ENCODE measurements at places on chromosomes 12 and 14.

DNA sequence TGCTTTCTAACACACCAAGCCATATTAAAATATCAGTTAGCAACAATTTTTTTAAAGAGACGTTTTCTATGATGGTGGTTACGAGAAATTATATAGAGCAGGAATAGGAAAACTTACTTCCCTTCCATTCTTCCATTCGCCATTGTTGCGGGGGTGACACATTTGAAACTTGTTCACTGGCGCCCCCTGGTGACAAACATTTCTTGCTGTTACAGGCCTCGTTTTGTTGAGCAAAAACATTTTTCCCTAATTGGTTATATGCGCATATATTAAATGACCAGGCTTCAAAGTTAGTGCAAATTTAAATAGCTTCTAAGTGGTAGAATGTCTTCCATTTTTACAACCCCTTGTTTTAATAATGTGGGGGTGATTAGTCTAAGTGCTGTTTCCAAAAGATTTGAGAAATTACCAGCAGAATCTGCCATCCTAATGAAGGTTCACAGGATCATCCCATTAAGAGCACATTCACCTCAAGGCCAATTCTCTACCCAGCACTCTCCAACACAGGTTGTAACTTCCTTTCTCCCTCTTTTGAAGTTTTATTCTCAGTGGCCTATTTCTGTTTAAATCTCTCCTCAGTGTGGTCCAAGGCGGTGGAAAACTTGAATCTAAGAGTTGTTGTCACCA is 1124.7 kb downstream of the FLRT2 start:
- DNase-seq: peak; percentile 19

DNA sequence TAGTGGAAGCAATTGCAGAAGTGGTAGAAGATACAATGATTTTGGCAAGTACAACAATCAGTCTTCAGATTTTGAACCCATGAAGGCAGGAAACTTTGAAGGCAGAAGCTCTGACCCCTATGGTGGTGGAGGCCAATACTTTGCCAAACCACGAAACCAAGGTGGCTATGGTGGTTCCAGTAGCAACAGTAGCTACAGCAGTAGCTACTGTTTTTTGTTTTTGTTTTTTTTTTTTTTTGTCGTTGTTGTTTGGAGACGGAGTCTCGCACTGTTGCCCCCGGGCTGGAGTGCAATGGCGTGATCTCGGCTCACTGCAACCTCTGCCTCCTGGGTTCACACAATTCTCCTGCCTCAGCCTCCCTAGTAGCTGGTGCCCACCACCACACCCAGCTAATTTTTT is 47.4 kb downstream of the IFNG-AS1 start:
- no peak for DNase-seq

DNA sequence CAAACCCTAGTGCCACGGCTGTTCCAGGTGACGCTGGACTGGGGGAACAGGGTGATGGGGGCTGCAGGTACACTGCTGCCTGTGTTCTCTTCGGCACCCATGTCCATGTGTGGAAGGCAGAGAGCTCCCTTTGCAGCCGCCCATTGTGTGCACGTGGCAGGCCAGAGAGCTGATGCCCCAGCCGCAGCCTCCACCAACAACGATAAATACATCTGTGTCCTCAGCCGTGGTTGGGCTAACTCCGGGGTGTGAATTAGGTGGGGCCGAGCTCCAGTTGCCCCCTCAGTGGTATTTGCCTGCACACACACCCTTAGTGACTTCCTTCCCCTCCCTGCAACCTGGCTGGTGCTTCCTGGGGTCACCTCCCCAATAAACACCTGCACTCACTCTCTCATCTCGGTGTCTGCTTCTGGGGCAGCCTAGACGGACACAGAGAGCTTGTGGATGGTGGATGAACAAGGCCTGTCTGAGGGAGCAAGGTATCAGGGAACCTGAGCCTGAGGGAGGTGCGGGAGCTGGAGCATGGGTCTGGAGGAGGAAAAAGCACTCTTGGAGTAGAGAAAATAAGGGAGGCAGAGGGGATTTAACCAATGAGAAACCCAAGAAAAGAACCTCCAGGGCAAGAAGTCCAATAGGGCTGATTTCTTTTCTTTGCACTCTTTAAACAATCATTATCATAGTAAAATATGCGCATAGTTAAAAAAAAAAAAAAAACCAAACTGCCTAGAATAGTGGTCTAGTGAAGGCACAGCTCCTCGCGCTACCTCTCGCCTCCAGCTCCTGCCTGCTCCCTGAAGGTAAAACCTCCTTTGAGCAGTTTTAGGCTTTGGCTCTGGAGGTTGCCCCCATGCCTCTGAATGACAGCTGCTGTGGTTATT is 112.6 kb downstream of the ZNF664 start:
- DNase-seq: no peak

DNA sequence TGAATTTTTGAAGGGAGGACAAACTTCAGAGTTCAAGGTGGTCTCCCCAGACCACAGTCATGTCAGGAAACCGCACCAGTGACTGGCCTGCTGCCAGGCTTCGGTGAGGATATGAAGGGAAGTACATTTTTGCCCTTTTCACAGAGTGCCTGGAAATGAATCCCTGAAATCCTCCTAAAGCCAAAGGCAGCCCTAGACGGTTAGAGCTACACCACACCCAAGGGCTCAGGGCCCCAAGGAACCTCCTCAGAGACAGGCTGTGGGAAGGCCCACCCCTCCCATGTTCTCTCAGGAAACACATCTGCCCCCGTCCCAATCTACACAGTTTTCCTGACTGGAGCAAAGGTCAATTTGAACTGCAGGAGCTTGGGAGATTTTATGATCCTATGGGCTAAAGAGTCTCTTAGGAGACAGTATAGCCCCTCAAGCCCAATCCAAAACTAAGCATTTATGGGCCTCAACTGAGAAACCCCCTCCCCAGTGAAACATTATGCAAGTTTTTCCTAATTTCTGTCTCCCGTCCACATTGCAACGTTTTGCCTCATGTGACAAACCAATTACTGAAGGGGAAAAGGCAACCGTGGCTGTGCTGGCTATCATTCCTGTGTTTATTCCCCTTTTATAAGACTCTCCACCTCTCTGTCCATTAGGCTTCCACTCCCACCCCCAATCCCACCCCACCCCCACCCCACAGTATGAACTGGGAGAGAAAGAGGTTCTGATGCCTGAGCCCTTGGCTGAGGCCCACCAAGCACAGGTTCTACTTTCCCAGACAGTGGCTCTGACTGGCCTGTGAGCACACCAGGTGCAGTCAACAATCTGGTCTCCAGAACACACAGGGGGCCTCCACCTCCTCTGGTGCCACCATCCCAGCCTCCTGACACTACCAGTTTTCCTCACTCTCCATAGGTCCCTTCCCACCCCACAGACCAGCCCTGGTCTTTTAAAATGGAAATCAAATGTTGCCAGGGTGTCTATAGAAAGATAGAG is 9.6 kb upstream of the RNASE1 start:
- no peak for DNase-seq

GRCh38 chr14:22685467-22685866 is 41.3 kb upstream of the OR6J1 start:
- DNase-seq: no peak

GRCh38 chr12:59403259-59403932 is 192.4 kb upstream of the SLC16A7 start:
- peak; percentile 63 for DNase-seq

DNA sequence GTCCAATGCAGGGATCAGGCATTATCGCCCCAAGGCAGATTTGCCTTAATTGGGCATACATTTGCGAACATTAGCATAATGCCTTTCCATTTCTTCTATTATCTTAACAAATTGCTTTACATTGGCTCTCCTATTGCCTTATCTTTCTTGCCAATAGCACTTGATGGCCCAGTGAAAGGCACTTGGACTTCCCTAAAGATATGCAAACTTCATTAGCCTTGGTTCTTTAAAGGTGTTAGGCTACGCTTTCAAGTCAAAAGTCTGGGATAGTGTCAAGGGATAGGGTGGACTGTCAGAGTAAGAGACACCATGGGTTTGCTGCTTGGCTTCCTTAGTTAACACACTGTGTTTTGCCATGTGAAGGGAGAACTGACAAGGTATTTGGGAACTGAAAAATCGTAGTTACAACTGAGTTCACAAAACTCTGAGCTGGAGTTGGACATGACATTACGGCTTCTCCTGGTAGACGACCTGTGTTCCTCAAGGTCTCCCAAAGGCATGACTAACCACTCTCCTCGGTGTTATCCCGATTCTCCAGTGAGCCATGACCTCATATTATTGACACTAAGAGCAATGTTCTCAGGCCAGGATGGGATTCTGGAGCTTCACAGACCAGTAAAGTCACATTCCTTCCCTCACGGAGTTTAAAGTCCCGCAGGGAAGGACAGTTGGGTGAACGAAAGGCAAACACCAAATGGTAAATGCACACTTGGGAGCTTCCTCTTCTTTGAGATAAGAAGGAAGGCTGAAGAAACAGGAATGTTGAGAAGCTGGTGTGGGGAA is 65.2 kb downstream of the TBC1D30 start:
- DNase-seq: no peak

DNA sequence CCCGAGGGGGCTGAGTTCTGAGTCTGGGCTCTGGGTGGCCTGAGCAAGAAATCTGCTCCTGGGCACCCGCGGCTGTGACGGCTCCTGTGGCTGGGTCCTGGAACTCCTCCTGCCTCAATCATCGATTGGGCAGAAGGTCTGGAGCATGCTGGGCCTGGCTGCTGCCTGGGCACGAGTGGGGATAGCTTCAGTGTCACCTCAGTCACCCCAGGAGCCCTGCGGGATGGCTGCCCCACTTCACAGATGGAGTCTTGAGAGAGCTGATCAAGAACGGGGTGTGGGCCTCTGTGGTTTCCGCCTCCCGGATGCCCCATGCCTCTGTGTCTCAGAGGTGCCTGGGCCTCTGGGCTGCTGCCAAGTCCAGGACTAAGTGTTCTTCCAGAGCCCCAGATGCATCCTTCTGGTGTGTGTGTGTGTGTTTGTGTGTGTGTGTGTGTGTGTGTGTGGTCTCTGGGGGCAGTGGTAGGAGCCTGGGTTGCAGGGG is 185.6 kb upstream of the C14orf180 start:
- DNase-seq: no peak

DNA sequence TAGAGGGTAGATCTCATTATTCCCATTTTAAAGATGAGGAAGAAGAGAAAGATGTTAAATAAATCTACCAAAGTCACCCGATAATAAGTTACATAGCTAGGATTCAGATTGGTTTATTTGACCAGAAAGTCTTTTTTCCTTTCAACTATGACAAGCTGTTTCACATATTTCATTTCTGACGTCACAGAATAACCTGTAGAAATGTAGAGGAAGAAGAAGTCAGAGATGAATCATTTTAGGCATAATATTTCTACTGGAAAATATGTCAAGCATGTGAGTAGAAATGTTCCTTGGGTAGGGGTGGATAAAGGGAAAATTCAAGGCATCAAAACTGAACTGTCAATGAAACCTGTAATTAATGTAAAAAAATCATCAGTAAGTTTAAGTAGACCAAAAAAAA is 107.0 kb downstream of the MGST1 start:
- DNase-seq: no peak

DNA sequence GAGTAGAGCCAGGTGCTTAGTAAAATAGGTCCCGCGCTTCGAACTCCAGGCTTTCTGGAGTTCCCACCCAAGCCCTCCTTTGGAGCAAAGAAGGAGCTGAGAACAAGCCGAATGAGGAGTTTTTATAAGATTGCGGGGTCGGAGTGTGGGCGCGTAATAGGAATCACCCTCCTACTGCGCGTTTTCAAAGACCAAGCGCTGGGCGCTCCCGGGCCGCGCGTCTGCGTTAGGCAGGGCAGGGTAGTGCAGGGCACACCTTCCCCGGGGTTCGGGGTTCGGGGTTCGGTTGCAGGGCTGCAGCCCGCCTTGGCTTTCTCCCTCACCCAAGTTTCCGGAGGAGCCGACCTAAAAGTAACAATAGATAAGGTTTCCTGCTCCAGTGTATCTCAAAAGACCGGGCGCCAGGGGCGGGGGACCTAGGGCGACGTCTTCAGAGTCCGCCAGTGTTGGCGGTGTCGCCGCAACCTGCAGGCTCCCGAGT is 3.6 kb downstream of the SSTR1 start:
- DNase-seq: no peak

DNA sequence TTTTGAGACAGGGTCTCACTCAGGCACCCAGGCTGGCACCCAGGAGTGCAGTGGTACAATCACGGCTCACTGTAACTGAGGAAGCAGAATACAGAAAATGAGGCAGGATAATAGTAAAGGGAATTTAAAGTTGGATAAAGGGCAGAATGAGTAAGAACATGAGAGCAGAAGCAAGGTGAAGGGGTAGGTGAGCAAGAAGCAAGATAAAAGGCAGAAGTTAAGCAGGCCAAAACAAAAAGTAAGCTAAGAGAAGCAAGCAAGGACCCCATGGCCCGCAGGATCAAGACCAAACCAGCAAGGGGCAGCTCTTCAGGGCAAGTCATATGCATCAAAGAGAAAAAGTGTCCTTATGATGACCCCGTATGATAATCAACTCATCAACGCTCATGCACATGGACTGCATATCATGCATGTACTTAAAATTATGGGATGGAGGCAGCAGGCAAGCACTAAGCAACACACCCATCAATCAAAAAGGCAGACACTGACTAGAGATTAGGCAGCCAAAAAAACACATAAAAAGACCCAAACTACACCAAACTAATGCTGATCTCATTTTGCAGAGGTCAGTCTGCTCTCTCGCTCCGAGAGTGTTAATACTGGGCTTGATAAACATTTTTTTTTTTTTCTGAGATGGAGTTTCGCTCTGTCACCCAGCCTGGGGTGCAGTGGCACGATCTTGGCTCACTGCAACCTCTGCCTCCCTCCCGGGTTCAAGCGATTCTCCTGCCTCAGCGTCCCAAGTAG is 11.6 kb downstream of the TIMELESS start:
- DNase-seq: no peak

DNA sequence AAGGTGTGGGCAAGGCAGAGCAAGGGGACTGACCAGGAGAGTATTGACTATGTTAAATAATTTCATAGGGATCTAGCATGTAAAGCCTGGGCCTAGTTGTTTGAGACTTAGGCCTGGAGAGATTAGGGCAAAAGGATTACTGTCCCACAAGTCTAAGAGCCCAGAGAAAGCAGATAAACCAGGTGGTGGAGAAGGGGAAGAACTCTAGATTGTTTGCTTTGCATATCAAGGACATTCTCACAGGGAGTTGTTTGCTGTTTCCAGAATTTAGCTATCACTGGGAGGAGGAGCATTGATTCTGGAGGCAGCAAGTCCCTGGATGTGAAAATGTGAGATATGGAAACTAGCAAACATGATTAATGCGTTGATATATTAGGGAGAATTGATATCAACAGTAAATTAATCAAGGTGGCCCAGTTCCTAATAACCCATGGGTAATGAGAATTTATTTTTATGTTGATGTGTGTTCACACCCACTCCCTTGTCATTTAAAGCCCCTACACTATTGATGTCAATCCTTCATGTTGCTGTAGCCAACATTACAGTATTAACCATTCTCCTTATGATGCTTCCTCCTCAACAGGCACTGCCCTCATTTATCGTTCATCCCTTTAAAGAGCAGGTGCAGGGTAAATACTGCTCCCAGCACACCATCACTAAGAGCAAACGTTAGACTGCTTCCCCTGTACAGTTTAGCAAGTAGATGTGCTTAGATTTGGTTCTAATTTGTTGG is 1666.7 kb upstream of the FLRT2 start:
- DNase-seq: no peak
